Effector memory CD4-positive, alpha-beta T cell (primary cell): ENCODE measurements at places on chromosomes 7 and 10.

GRCh38 chr10:127979566-127979965 is 72.7 kb downstream of the PTPRE start:
- no peak overlapping the region for H3K4me3 ChIP-seq
- H3K27ac ChIP-seq = no peak overlapping the region
- H3K4me1 ChIP-seq = no peaks in the 10 kb centered on the region
- no peak for DNase-seq
- H3K36me3 ChIP-seq = no peaks in the 10 kb centered on the region

DNA sequence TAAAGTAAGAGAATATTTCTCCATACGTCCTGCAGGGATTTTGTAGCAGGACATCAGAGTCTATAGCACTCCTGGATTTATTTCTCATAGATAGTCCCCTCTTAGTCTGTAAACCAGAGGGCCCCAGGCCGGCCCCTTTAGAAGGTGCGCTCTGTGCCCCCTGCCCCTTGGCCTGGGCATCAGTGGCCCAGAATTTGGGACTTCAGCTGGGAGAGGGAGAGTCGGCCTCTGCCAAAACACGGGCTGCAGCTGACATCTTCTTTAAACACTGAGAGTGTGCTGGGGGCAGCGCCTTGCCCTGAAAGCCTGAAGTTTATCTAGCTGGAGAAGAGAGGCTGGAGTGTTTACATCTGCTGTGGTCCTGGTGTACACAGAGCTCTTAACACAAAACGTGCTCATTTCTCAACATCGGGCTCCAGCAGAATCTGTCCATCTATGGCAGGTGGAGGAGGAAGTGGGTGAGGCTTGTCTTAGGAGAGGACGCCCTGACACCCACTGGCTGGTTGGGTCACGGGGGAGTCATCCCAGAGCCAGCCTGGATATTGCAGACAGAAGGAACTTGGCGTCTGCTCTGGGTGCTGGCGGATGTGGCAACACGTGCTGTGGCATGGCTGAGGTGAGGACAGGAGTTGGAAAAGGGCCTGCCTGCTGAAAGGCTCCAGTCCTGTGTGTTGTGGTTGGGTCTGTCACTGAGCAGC is 5.0 kb upstream of the TACR2 start:
- H3K27me3 ChIP-seq = no peaks in the 10 kb centered on the region
- no peaks in the 10 kb centered on the region for H3K36me3 ChIP-seq
- H3K4me1 ChIP-seq = peaks cover 34% of the 10 kb centered on the region
- H3K4me3 ChIP-seq = no peak overlapping the region
- DNase-seq = no peak

GRCh38 chr7:159068893-159069448 is 75.7 kb downstream of the VIPR2 start:
- no peak overlapping the region for H3K4me3 ChIP-seq
- H3K4me1 ChIP-seq = no peaks in the 10 kb centered on the region
- H3K27ac ChIP-seq = no peak overlapping the region
- no peaks in the 10 kb centered on the region for H3K36me3 ChIP-seq

GRCh38 chr7:88307823-88308222 is 1.1 kb upstream of the STEAP4 start:
- no peaks in the 10 kb centered on the region for H3K4me1 ChIP-seq
- no peak overlapping the region for H3K4me3 ChIP-seq
- H3K36me3 ChIP-seq = no peaks in the 10 kb centered on the region
- H3K27ac ChIP-seq = no peak overlapping the region
- no peak for DNase-seq
- H3K27me3 ChIP-seq = peaks cover 4% of the 10 kb centered on the region

GRCh38 chr7:11612737-11613136 is 219.3 kb downstream of the THSD7A start:
- H3K4me3 ChIP-seq = no peak overlapping the region
- no peak overlapping the region for H3K27ac ChIP-seq
- H3K27me3 ChIP-seq = no peaks in the 10 kb centered on the region
- no peak for DNase-seq
- no peaks in the 10 kb centered on the region for H3K4me1 ChIP-seq

- no peaks in the 10 kb centered on the region for H3K27me3 ChIP-seq
- H3K27ac ChIP-seq = no peak overlapping the region
- DNase-seq = no peak
- H3K4me1 ChIP-seq = no peaks in the 10 kb centered on the region
- no peaks in the 10 kb centered on the region for H3K36me3 ChIP-seq
These were observed 714.4 kb downstream of the GATA3 start for GRCh38 chr10:8768852-8769251.

DNA sequence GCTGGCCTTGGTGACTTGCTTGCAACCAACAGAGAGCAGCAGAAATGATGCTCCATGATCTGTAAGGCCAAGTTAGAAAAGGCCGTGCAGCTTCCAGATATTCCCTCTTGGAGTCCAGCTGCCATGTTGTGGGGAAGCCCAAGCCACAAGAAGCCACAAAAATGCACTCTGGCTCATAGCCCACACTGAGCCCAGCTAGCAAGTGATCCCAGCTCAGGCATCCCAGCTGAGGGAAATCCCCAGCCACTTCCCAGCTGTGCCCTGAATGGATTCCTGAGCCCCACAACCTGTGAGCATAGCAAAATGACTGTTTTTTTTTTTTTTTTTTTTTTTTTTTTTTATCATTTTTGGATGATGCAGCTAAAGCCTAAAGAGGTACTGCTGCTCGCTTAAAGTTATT is 11.1 kb upstream of the SDK1 start:
- H3K4me1 ChIP-seq = no peaks in the 10 kb centered on the region
- no peak overlapping the region for H3K4me3 ChIP-seq
- H3K36me3 ChIP-seq = no peaks in the 10 kb centered on the region

- H3K27ac ChIP-seq = no peak overlapping the region
- no peak overlapping the region for H3K4me3 ChIP-seq
- H3K36me3 ChIP-seq = no peaks in the 10 kb centered on the region
- no peaks in the 10 kb centered on the region for H3K27me3 ChIP-seq
- DNase-seq = no peak
These were observed 121.0 kb downstream of the NEURL1 start for GRCh38 chr10:103614306-103615158.

DNA sequence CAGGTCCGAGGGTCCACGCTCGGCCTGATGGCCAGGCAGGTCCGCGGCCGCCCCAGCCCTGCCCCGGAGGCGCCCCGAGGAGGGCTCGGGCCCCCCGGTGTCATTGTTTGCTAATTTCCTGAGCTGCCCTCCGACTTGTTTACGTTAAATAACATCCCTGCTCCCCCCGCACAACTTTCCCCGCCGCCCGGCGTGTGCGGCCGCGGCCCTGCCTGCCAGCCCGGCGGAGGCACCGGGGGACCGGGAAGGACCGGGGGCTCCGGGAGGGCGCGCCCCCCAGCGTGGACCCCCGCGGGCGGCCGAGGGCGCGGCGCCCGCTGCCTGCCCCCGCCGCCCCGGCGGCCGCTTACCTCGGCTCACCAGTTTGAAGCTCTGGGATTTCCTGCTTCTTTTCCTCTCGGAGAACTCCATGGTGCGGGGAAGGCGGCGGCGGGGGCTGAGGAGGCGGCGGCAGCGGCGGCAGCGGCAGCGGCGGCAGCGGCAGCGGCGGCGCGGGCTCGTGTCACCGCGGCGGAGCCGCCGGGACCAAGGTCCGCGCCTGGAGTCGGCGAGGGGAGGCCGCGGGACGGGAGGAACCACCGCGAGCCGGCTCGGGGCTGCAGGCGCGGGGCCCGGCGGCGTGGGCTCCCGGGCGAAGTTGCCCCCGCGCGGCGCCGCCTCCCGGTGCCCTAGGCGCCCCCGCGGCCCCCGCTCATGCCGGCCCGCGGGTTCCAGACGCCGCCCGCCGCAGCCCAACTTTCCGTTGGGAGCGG is 515 bp downstream of the BEND7 start:
- no peak overlapping the region for H3K27ac ChIP-seq
- H3K36me3 ChIP-seq = no peaks in the 10 kb centered on the region
- H3K4me3 ChIP-seq = no peak overlapping the region
- DNase-seq = no peak
- peaks cover 34% of the 10 kb centered on the region for H3K27me3 ChIP-seq
- no peaks in the 10 kb centered on the region for H3K4me1 ChIP-seq

DNA sequence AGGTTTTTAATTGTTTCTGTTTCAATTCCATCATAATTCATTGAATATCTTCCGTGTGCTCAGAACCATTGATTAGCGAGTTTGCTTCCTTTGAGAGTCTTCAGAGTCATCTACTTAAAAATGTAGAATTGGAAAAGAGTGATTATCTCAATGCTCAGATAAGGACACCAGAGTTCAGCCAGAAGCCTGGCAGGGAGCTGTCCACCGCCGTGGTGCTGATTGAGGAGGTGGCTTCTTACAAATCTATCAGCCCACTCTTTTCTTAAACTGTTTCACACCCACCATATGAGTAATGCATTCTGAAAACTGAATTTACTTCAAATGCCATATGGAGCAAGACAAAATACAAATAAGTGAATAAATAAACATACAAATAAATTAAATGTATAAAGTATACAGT is 79.3 kb downstream of the INSYN2A start:
- no peaks in the 10 kb centered on the region for H3K36me3 ChIP-seq
- H3K27me3 ChIP-seq = no peaks in the 10 kb centered on the region

DNA sequence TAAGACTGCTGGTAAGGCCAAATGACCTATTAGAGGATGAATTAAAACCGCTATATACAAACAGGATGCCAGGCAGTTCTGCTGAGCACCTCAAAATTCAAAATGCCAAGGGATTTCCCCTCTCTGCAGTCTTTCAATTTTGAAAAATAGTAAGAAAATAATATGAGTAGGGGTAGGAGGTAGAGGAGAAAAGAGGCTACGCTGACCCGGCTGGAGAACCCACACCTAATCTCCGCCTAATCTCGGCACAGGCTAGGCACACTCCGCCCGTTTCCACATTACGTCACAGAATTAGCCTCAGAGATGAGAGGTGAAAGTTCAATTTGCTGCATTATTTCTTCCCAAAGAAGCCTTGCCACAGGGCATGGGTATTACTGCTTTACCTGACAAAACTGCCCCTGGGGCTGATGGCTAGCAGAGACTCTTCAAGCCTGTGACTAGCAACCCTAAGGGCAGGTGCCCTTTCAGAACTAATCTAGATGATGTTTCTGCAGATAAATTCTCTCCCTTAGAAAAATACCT is 21.3 kb upstream of the SPOCK2 start:
- H3K36me3 ChIP-seq = no peaks in the 10 kb centered on the region
- H3K4me3 ChIP-seq = peak overlapping the region; percentile 8
- peaks cover 28% of the 10 kb centered on the region for H3K4me1 ChIP-seq
- no peaks in the 10 kb centered on the region for H3K27me3 ChIP-seq
- H3K27ac ChIP-seq = peak overlapping the region; percentile 64
- no peak for DNase-seq

- H3K4me3 ChIP-seq = no peak overlapping the region
- H3K36me3 ChIP-seq = no peaks in the 10 kb centered on the region
- H3K27ac ChIP-seq = no peak overlapping the region
- no peak for DNase-seq
- H3K4me1 ChIP-seq = peaks cover 5% of the 10 kb centered on the region
These were observed 133.0 kb upstream of the ZNF32 start for GRCh38 chr10:43781480-43782361.

DNA sequence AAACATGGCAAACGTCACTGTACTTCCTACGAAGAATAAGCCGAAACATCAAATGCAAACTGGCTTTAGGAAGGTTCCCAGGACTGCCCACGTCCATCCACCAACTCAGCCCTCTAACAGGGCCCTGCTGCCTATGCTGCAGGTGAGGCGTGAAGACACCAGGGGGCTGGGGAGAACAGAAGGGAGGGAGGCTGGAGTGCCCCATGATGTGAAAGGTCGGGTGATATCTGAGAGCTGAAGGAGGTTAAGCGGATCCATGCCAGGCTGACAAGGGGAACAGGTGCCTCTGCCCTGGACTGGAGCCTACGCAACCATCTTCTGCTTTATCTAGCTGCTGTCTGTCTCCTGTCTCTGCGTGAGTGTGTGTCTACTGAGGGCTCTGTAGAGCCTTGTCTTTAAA is 40.2 kb upstream of the ATP6V0A4 start:
- peaks cover 5% of the 10 kb centered on the region for H3K27me3 ChIP-seq
- H3K4me3 ChIP-seq = no peak overlapping the region
- no peaks in the 10 kb centered on the region for H3K4me1 ChIP-seq
- H3K36me3 ChIP-seq = no peaks in the 10 kb centered on the region
- no peak overlapping the region for H3K27ac ChIP-seq

- H3K4me1 ChIP-seq = peaks cover 16% of the 10 kb centered on the region
- peak overlapping the region; percentile 71 for H3K4me3 ChIP-seq
- peak overlapping the region; percentile 52 for H3K27ac ChIP-seq
- no peak for DNase-seq
- H3K36me3 ChIP-seq = no peaks in the 10 kb centered on the region
These were observed 580 bp downstream of the EEPD1 start for GRCh38 chr7:36153571-36154097.

GRCh38 chr10:3924344-3924743 is 139.3 kb upstream of the KLF6 start:
- no peak overlapping the region for H3K4me3 ChIP-seq
- no peaks in the 10 kb centered on the region for H3K4me1 ChIP-seq
- H3K27ac ChIP-seq = no peak overlapping the region
- DNase-seq = no peak

DNA sequence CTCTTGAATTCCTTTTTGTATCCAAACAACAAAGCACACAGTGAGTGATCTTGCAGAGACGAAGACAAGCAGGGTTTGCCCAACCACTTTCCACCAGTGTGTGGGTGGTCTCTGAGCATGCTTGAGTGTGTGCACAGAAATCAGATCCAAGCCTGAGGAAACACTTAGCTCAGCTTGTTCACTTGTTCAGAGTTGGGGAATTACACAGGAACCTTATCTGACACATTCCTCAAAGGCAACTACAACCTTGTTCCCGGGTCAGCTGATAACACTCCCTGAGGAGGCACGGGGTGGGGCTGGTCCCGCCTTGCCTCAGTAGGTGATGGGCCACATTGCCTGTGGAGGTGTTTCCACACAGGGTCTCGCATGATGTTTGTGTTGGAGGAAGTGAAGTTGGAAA is 216.9 kb downstream of the DYNC1I1 start:
- no peak overlapping the region for H3K27ac ChIP-seq
- H3K4me3 ChIP-seq = no peak overlapping the region
- H3K27me3 ChIP-seq = no peaks in the 10 kb centered on the region
- no peaks in the 10 kb centered on the region for H3K4me1 ChIP-seq
- no peak for DNase-seq

GRCh38 chr10:86957471-86958115 is at the start of gene MMRN2:
Gene MMRN2 (minus strand): TSS chr10:86957615. CDS start chr10:86957541, 74 bp downstream.
- peaks cover 5% of the 10 kb centered on the region for H3K4me1 ChIP-seq
- H3K27ac ChIP-seq = no peak within 1 kb of the TSS
- no peaks in the 10 kb centered on the region for H3K36me3 ChIP-seq
- H3K27me3 ChIP-seq = no peaks in the 10 kb centered on the region
- H3K4me3 ChIP-seq = no peak within 1 kb of the TSS

- H3K4me3 ChIP-seq = no peak overlapping the region
- no peaks in the 10 kb centered on the region for H3K27me3 ChIP-seq
- no peaks in the 10 kb centered on the region for H3K4me1 ChIP-seq
These were observed 23.8 kb downstream of the DHX32 start for GRCh38 chr10:125857185-125857760.

DNA sequence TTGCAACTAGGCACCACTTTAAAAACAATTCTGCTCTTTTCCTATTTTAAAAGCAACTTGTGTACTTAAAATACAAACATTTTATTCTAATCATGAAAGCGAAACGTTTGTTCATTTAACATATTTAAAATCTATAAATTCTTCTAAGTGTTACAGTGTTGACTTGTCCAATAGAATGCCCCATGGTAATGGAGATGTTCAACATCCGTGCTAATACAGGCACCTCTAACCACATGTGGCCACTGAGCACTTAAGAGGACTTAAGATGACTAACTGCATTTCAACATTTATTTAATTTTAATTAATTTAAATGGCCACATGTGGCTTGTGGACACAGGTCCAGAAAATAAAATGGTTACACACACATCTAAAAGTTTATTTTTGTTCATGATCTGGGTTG is 115.1 kb downstream of the TPK1 start:
- H3K4me3 ChIP-seq = no peak overlapping the region
- no peak for DNase-seq
- H3K4me1 ChIP-seq = no peaks in the 10 kb centered on the region
- H3K36me3 ChIP-seq = no peaks in the 10 kb centered on the region
- no peak overlapping the region for H3K27ac ChIP-seq
